LHCN-M2 (cell line): ENCODE measurements at places on chromosomes 4 and X.
A peak's percentile ranks its signal among the peaks of the same experiment; 100 is the strongest.

DNA sequence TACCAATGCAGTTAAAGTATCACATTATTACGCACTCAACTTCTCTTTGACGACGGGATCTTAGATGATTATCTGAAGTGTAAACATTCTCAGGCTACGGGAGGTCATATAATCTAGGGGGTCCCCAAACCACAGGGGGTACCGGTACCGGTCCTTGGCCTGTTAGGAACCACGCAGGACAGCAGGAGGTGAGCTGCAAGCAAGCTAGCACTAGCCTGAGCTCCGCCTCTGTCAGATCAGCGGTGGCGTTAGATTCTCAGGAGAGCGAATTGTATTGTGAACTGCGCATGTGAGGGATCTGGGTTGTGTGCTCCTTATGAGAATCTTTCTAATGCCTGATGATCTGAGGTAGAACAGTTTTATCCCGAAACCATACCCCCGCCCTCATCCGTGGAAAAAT is 20.6 kb upstream of the PRR27 start:
- DNase-seq: no peak

- DNase-seq: peak; percentile 1
These were observed 95.4 kb upstream of the FRG1 start for GRCh38 chr4:189845145-189845846.

DNA sequence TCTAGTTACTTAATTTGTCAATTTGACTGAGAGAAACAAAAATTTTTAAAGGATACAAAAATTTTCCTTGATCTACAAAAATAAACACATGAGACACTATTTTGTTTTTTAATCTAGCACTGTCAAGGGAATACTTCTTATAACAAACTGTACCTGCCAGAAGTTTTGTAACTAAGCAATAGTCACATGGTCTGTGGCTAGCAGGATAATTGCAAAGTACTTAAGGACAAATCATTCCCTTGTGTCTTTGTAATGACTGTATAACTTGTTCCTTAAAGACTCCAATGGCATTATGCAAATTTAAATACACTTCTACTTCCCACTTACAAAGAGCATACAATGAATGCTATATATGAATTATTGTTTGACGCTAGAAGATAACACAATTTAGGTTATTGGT is 25.1 kb upstream of the ANK2 start:
- no peak for DNase-seq

DNA sequence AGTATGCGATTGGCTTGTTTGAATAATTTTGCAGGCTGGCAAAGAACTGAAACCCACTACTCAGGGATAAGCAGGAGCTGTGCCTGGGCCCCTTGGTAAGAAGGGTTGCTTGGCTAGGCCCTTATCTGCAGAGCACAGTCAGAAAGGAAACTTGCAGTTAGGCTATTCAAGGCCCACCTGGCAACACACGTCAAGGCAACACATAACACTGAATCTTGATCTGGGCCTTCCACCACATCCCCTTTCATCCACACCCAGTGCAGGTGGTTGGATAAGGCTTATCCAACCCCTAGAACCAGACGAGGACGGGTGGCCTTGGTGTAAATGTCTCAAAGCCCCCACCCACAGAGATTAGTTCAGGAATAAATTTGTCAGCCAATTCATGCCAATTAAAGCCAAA is 72.8 kb upstream of the NEIL3 start:
- DNase-seq: no peak

DNA sequence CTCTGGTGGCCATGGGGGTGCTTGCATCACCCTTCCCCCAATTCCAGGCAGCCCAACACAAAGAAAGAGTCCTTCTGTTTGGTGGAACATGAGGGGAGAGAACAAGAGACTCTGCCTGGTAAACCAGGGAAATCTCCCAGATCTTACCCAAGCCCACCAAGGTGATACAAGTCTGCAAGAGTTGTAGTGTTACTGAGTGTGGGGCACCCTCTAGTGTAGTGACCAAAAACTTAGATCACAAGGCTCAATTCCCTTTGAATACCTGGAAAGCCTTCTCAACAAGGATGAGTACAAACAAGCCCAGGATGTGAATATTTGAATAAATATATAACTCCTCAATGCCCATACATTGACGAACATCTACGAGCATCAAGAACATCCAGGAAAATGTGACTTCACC is 64.7 kb downstream of the IL13RA2 start:
- DNase-seq: no peak

GRCh38 chr4:102551958-102552565 is 50.9 kb downstream of the NFKB1 start:
- DNase-seq: no peak

DNA sequence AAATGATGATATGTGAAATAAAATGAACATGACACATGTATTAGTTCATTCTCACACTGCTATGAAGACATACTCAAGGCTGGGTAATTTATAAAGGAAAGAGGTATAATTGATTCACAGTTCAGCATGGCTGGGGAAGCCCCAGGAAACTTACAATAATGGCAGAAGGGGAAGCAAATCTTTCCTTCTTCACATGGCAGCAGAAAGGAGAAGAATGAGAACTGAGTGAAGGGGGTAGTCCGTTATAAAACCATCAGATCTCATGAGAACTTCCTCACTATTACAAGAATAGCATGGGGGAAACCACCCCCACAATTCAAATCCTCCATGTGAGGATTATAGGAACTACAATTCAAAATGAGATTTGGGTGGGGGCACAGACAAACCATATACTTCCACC is 243.9 kb upstream of the GYPA start:
- no peak for DNase-seq

DNA sequence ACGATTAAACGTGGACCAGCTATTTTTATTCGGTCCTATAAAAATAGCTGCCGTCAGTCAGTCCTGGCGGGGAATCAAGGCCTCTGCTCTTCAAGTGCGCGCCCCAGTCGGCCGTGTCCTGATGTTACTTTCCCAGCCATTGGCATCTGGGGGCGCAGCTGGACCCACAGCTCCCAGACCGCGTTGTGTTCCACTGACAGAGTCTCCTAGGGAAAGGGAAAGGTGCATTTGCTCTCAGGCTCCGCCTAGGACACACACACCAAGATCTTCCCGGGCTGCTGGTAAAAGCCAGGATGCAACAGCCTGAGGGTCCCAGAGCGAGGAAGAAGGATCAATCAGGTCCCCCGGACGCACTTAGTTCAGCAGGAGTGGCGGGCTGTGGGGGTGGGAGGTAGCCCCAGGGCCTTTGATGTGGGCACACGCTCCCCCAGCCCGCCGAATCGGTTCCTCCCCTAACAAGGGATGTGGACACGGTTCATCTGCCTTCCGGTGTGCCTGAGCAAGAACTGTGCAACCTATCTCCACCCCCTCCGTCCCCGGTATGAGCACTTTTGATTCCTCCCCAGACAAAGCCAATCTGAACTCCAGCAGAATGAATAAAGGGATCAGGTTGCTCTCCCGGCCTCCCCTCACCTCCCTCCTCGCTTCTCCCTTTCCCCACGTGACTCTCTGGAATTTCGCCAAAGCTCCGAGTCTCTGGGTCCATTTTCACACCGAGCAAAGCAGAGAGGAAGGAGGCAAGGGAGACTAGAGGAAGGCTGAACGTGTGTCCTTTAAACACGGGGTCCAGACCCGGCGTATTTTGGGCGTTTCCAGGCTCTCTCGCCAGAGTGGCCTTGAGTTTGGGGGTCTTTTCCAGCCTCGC is 626 bp upstream of the FRAS1 start:
- DNase-seq: peak; percentile 85

GRCh38 chr4:138894011-138894410 is 121.6 kb upstream of the NOCT start:
- no peak for DNase-seq

GRCh38 chrX:48491809-48492208 is 15.8 kb downstream of the FTSJ1 start:
- peak; percentile 30 for DNase-seq

GRCh38 chrX:27815209-27815608 is 7.4 kb downstream of the MAGEB10 start:
- DNase-seq: no peak

DNA sequence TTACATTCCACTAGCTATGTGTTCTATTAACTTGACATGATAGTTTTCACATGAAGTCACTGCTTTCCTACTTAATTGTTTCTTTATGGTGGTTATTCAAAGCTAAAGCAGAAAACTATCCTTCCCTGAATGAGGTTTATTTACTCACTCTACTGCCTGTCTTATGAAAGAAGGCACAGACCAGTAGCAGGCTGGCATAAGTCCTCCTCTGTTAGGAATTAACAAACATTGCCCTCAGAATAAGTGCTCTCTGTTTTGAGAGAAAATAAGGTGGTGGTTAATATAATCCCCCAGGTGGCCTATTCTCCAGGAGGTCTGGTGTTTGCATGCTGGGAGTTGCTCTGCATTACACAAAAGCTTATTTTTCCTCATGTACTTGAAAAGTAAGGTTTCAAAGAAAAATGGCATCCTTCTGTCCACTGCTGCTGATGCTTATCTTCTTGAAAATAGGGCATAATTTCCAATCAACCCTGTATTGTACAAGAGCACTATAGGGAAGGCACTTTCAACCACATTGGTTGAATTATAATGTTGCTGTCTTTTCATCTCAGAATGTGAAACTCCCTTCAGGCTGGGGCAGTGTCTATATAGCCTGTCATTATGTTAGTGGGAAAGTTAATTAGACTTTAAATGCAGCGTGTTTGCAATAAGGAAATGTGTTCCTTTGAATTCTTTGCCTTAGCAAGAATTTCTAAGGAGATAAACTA is 119.7 kb upstream of the TBC1D9 start:
- DNase-seq: no peak

GRCh38 chr4:7256984-7257810 is 64.9 kb downstream of the SORCS2 start:
- DNase-seq: peak; percentile 68

- DNase-seq: no peak
These were observed 189.3 kb upstream of the NOCT start for GRCh38 chr4:138826322-138826721.

- no peak for DNase-seq
These were observed 16.0 kb upstream of the RBMXL3 start for GRCh38 chrX:115173181-115173580.

- DNase-seq: no peak
These were observed 9.8 kb downstream of the LAMP2 start for GRCh38 chrX:120459309-120459708.

GRCh38 chr4:105937759-105938158 is 42.5 kb downstream of the NPNT start:
- no peak for DNase-seq

DNA sequence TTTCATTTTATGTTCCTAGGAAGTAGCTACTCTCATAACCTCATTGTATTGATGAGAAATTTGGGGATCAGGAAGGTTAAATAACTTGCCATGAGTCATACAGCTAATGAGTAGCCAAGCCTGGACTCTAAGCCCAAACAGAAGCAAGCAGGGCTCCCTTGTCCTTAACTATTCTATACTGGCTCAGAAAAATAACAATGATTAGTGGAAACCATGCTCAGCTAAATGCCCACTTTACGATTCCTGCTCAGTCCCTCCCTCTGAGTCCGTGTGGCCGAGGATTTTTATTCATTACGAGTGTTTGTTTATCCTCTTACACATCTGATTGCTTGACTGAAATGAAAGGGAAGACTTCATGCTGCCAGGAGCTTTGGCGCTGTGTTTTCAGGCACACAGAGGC is 100.9 kb downstream of the SLC34A2 start:
- no peak for DNase-seq

- no peak for DNase-seq
These were observed 72.6 kb downstream of the FHDC1 start for GRCh38 chr4:153008578-153009199.

GRCh38 chrX:40009462-40009851 is 88.3 kb downstream of the BCOR start:
- DNase-seq: no peak

GRCh38 chrX:122857734-122858133 is 326.3 kb upstream of the GRIA3 start:
- no peak for DNase-seq

DNA sequence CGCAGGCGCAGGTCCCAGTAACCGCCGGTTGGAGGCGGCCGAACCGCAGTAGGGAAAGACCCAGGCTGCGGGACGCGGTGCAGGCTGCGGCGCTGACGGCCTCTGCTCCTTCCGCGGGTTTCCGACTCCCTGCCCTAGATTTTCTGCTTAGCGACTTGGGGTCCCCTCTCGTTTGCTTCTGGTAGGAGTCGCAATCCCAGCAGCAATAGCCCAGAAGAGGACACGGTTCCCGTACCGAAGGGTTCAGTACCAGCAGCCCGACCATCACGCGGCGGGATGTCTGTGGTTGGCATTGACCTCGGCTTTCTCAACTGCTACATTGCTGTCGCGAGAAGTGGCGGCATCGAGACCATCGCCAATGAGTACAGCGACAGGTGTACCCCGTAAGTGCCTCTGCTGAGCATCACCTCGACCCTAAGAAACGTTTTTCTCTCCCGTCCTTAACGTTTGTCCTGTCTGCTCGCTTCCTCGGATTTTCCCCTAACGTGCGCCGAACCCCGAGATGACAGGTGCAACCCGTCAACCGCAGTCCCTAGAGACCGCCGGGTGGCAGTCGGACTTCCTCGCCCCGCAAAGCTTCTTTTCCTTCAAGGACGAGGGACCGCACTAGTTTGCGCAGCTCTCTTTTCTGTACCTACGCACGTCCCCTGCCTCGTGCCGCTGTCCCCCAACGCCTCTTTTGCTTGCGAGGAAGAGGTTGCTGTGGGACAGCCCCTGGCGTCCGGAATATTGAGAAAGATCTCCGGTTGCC is at the start of gene HSPA4L:
HSPA4L (plus strand) TSS at position 48 of the 751 bp plus-strand sequence; CDS start at position 277, 229 bp downstream.
- peak; percentile 57 for DNase-seq

GRCh38 chrX:45077748-45078424 is 122.8 kb downstream of the DIPK2B start:
- DNase-seq: no peak

GRCh38 chr4:13647031-13647430 is 19.5 kb upstream of the BOD1L1 start:
- DNase-seq: no peak

DNA sequence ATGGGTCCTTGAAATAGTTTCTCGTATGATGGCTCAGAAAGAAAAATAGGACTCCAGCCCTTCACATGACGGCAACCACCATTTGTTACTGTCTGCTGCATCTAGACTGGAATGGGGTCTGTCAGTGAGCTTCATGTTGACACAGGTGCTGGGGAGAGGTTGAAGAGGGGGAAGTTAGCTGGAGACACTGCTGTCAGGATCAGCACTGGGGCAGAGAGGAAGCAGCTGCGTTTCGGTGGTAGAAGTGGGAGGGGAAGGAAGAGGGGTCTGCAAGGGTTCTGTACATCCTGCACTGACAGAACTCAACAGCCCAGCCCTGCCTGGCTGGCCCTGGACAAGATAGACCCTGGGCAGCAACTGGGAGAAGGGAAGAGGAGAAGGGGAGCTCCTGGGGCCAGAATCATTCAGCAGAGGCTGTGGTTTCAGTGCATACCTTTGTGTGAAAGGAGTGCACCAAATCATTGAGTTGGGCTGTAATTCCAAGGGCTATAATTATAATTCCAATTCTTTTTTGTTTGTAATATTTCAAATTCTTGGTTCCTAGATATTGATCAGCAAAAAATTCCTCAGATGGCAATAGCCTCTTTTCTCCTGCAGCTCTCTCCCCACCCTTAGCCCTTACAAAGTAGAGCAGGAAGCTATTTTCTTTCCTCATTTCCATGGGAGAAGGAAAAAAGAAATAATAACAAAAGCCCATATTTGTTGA is 119.4 kb upstream of the C1GALT1C1 start:
- DNase-seq: peak; percentile 18

DNA sequence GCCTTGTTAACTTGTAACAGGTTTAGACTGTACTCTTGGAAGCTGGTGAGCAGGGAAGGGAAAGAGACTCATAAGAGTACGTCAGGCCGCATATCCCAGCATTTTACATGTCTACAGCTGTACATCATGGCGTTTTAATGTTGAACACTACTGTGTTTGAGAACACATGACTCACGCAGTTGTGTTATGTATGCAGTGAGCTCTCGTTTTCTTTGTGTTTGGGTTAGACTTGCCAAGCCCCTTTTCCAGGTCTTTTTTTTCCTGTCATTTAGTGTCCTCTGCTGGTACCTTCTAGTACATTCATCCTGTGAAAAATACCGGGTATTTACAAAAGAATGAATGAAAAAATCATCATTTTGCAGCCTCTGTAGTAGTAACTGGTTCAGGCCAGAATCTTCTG is 35.3 kb downstream of the SMS start:
- DNase-seq: peak; percentile 54
